ENCODE measurements at places on chromosomes 1 and 21.

DNA sequence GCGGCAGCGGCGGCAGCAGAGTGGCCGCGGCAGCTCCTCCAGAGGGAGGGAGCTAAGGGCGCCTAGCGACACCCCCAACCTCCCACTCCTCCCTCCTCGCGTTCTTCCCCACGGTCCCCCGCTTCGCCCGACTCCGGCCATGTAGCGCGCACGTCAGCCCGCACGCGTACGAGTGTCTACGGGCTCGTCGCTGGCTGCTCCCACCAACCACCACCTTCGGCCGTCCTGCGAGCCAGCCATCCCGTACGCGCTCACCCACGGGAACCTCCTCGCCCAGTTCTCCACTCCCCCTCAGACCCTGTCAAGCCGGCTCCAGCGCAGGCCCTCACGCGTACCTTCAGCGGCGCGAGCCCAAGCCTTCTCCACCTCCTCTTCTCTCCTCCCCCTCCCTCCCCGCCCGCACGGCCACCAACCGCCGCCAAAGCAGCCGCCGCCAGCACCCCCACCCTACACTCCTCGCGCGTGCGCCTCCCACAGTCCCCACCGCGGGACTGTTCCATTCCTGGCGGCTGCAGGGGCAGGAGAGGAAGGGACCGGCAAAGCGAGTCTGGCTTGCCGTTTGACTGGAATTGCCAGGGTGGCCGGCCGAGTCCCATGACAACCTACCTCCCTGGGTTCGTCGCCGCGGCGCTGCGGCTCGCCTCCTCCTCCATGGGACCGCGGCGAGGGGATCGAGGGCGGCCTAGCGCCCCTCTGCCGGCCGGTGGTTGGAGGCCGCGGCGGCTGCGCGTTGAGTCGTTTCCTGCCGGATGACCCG lies at the start of gene YY1AP1:
Gene YY1AP1 (minus strand): TSS at position 451 of the 757 bp plus-strand sequence. CDS start 8,338 bp downstream, outside the sequence.
- peak; percentile 95 for DNase-seq

DNA sequence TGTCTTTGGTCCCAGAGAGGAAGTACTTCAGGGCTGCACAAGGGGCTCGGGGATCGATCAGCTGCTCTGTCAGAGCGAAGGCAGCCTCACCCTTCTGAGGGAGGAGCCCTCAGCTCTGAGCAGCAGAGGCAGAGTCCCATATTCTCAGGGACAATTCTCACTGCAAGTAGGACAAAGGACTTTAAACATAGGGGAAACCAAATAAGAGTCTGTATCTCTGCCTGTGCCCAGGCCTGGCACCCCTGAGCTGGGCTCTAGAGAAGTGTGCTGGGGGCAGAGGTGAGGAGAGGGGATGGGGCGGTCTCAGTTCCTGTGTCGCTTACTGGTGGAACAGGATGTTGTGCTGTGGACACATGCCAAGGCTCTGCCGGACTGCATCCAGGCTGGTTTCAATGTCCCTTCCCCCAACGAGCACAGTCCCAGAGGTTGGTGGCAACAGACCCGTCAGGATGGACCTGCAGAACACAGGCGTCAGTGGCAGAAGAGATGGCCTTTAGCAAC lies 76.6 kb downstream of the ABCA4 start:
- DNase-seq = no peak

DNA sequence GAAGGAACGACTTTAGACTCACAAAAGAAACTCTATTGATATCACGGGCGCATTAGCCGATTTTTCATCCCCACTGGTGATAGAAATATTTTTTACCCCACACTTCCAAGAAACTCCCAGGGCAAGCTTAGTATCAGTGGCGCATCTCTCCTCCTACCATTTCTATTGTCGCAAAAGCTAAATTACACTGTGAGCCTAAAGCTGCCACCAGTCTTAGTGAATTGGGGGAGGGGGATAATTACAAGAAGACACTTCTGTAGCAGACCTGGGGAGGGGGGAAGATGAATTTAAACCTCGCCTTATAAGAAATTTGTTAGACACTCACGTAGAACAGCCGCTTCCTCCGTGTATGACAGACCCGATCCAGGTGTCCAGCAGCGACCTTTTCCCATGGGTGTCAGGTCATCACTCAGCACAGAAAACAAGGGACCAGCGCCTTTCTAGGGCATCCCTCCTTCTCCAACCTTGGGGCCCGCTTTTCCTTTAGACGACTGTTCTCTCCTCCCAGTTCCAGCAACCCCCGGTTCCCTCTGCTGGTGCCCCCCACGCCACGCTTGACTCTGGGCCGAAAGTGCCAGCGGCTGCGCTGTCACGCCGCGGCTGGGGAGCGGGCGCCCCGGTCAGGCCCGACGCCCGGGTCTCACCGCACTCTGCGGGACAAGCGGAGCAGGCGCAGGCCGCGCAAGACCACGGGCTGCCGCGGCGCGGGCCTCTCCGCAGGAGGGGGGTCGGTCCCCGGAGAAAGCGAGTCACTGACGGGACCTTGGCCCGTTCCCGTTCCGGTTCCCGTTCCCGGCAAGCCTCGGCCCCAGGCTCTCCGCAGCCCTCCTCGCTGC lies 821 bp downstream of the PHC2 start:
- DNase-seq = peak; percentile 29

GRCh38 chr1:115088871-115089419 lies 358 bp downstream of the TSPAN2 start:
- no peak for DNase-seq
